Activated naive CD8-positive, alpha-beta T cell treated with anti-CD3 and anti-CD28 coated beads, Interleukin-2, amount 10 ng/mL, durations not matched to agents 7 days and 5 days (primary cell): ENCODE measurements at places on chromosomes 5 and 9.

DNA sequence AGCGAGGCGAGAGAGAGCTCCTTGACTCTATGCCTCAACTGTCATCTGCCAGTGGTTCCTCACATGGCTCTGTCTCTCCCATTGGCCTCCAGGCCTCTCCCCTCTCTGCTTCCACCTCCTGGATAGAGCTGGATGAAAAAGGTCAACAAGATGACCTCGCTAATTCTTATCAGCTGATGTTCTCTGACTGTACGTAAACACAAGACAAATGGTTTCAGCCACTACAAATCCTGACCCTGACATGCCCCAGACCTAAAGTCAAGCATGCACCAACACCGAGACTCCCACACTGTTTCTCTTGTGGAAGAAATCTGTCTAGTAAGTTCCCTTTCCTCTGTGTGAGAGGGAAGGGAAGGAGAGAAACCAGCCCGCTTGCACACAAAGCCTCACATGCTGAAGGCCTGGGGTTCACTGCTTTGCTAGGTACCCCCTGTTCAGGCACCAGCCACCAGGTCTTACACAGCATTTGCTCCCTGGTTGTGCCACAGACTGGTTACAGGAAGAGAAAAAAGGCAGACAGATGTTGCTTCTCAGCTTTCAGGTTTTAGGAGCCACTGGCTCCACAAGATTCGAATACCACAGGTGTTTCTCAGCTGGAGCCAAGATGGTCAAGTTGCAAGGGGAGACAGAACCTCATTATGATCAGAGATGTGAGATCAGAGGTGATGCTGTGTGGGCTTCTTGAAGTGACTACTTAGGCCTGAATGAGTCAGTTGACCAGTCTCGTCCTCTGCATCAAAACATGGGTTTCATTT is 592.5 kb downstream of the CCDC171 start:
- no peak for DNase-seq

- no peak for DNase-seq
These were observed 77.0 kb downstream of the OXCT1 start for GRCh38 chr5:41793141-41793770.

DNA sequence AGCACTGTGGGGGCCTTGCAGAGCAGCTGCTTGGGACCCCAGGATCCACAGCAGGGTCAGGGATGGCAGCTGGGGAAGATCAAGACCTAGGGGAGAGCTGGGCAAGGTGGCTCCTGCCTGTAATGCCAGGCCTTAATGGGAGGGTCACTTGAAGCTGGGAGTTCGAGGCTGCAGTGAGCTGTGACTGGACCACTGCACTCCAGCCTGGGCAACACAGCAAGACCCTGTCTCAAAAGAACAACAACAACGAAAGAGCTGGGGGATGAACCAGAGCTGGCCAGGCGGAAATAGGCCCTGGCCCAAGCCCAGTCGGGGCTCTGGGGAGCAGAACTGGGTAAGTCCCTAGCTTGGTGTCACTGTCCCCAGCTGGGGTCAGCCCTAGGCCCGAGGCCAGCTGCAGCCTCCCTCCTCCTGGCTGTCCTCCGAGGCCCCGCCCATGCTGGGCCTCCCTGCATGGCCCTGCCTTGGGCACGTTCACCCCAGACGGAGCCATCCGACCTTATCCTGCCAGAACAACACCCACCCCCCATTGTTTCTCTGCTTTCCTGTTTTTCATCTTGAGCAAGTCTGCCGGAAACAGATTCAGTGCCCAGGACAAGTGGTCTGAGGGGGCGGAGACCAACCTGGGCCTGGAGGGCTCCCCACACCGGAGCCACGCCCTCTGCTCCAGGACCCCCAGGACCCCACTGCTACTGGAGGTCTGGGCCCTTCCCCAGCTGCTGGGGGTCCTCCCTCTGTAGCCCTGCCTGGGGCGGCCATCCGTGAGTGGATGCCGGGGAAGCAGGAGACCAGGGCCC is 1.9 kb downstream of the DIPK1B start:
- no peak for DNase-seq

DNA sequence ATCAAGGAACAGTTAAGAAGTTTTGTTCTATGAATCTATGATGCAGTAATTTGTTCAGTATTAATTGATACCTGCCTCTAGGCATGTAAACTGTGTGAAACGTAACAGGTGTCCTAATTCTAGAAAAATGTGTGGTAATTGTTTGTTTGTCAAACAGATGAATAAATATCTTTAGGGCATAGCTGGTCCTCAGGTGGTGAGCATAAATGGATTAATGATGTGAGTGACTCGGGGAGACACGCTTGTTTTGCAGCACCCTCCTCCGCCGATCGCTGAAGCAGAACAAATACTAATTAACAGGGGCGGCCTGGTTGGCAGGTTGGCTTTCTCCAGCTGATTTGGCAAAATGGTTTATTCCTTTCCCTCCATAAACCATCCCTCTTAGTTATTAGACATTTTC is 88.8 kb downstream of the TLE4 start:
- no peak for DNase-seq

- DNase-seq = no peak
These were observed 30.9 kb downstream of the S1PR3 start for GRCh38 chr9:89022001-89022759.

- no peak for DNase-seq
These were observed 49.2 kb downstream of the KCTD16 start for GRCh38 chr5:144219869-144220268.

DNA sequence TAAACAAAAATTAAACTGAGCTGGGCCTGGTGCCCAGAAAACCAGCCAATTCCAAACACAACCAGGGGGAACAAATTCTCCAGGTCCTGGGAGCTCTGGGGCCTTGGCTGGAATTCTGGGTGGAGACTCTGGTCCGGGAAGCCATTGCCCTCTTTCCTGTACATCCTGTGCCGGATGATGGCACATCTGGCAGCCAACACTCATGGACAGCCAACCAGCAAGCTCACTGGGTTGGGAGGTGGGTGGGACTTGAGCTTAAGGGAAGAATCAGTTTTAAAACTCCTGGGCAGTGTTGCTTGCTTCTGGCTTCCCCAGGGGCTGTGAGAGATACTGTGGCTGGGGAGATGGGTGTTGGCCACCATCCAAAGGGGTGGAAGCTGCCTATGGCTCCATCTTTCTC is 56.1 kb downstream of the PCDH1 start:
- no peak for DNase-seq

GRCh38 chr5:32506201-32506661 is 61.7 kb upstream of the ZFR start:
- DNase-seq = no peak

DNA sequence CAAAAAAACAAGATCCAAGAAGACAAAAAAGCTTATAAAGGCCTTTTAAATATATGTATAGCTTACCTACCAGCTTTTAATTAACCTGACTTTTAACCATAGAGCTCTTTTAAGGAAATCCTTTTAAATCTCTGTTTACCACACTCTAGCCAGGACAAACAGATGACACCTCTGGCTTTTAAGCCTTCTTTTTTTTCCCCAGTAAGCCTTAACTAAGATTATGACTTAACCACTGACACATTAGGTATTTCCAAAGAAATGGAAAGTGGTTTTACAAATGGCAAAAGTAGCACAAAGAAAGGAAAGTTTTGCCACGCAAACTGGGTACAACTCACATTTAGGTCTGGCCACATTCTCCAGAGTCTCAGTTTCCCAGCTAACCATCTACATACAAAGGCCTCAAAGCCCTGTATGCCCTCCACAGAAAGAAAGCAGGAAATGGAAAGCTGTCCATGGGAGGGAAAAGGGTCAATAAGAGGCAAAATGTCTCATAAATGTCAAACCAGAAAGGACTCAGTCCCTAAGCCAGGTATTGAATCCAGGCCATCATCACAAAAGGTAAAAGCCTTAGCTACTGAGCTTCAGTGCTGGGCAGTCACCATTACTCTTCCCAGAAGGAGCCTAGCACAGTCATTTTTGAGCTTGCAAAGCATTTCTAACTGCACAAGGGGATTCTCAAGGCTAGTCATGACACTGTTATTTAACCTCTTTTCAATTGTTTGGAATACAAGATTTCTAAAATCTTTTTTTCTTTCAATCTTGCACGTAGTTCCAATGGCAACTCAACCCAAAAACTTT is 19.7 kb downstream of the TMEM161B start:
- DNase-seq = no peak

GRCh38 chr9:98347642-98348041 is 92.2 kb upstream of the TBC1D2 start:
- DNase-seq = no peak

DNA sequence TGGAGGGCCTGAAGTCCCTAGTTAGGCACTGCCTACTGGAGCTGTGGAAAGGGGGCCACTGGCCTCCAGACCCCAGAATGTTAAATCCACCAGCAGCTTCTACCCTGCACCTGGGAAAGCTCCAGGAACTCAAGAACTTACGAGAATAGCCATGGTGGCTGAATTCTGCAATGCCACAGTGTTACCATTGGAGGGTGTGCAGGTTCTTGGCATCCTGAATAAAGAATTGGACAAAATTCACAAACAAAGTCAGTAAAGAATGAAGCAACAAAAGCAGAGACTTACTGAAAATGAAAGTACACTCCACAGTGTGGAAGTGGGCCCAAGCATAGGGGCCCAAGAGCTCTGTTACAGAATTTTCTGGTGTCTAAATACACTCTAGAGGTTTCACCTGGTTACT is 107.0 kb downstream of the PRDM9 start:
- DNase-seq = no peak

GRCh38 chr5:126519637-126520592 is 75.1 kb downstream of the ALDH7A1 start:
- no peak for DNase-seq

- DNase-seq = no peak
These were observed 203.2 kb upstream of the IRX1 start for GRCh38 chr5:3392306-3392939.

- no peak for DNase-seq
These were observed 479.5 kb upstream of the TNC start for GRCh38 chr9:115597330-115597895.

DNA sequence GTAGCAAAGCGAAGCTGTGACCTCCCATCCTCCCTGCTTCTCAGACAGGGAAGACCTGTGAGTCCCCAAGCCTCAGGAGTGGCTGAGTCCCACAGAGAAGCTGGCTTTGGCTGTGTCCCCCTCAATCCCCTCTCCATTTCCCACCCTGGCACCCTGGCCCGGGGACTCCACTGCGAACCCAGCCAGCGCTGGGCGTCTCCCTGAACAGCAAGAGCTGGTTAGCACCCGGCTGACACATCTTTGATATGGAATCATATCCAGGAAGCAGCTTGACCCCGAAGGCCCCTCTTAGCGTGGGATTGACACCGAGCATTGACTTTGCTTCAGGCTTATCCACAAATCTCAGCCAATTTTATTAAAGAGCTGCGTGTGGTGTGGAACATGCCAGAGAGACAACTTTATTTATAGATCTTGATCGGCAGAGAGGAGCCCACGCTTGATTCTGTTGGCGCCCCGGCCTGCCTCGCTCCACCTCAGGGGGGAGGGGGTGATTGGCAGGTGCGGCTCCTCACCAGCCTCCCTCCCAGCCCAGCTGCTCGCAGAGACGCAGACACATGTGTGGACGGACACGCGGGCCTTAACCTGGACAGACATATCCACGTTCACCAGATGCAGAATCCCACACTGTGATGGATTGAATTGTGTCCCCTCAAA is 120.7 kb upstream of the MVB12B start:
- DNase-seq = no peak

- DNase-seq = no peak
These were observed 1113.7 kb upstream of the WWC1 start for GRCh38 chr5:167177736-167178135.

GRCh38 chr5:42514754-42515153 is 91.5 kb downstream of the GHR start:
- DNase-seq = no peak

GRCh38 chr5:153584126-153584959 is 93.9 kb downstream of the GRIA1 start:
- no peak for DNase-seq

DNA sequence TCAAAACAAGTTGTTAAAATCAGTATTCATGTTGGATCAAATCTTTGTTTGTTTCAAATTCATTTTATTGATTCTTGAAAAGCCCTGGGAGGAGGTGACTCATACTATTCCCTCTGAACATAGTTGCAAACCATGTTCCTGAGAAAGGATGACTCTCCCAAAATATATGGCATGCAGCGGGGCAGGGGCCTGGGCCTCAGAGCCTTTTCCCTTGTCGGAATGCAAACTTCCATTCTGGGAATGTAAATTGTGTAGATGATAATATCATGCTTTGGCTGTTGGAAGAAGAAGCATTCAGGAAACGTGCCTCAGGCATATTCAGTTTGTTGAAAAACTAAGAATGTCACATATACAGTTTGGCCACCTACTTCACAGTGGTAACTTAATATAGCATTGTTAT is 242.0 kb downstream of the AUH start:
- no peak for DNase-seq

DNA sequence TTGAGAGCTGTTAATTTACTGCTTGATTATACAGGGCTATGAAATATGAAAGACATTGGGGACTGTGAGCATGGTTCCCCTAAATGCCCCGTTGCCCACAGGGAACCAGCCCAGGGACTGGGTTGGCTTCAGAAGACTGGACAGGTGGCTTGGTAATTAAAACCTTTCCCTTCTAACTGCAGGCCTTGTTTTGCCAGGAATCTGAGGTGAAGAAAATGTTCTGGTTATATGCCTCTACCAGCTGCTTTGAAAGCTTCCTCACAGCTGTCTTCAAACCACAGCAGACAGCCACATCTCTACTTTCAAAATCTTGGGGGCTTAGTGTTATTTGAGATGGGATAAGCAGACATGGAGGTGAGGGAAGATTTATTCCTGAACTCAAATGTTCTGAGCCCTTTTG is 153.3 kb upstream of the SPRY4 start:
- DNase-seq = no peak

GRCh38 chr5:96067894-96068614 is 106.4 kb upstream of the ELL2 start:
- DNase-seq = no peak

DNA sequence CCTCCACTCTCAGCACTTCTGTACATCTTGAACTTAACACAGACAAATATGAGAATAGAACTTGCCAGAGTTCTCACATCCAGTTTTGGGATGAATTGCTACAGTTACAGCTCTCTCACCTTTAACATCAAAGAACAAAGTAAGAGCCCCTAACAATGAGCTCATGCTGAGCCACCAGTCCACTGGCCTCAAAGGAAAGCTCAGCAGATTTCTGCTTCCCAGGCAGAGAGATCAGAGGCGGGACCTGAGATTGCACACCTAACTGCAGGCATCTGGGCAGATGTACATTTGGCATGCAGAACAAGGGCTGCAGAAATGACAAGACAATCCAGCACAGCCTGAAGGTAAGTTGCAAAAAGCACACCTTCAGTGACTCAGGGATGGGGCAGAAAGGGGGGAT is 300.9 kb downstream of the MRPS30 start:
- no peak for DNase-seq
